BE2C (cell line): ENCODE measurements at places on chromosomes 7 and 10.

DNA sequence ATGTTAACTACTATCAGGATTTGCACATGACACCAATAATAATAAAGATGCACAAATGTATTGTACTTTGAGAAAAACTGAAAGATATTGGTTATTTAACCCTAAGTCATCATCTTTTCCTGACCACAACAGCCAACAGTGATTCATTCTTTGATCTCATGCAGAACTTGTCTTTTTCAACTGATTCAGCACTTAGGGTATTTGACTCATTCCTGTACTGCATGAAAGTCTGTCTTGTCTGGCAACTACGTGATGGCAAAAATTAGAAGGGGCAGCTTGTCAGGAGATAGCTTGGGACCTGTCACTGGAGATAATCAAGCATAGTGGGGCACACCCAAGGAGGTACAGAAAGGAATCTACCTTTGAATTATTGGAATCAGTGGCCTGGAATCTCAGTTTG is 77.8 kb upstream of the LRRC17 start:
- no peak for DNase-seq

GRCh38 chr10:60810437-60811182 is 32.3 kb downstream of the CDK1 start:
- no peak for DNase-seq

DNA sequence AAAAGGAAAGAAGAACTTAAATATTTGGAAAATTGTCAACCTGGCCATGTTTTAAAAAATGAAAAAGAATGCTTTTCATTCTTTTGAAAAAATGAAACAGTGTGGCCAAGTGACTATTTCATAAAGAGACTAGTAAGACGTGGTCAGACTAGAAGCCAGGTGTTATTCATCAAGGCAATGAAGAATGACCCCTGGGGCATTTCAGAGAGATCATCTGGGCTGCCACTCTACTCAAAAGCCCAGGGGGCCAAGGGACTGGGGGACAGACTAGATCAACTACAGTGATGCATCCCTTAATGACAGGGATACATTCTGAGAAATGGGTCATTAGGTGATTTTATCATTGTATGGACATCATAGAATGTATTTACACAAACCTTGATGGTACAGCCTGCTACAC is 199.4 kb downstream of the STK31 start:
- DNase-seq: no peak

DNA sequence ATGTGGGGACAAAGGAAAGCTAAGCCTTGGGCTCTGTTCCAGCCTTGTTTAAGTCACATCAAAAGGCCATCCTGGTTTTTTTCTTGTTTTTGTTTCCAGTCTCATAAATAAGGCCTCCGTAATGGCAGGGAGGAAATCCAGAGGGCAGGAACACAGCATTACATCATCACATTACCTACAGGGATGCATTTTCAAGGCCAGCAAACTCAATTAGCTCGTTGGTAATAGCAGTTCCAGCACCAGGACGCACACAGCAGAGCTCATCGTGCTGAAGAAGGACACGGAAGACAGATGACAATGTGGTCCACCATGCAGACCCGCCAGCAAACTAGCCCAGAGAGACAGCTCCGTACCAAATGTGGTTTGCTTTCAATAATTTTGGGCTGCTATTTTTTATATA is 1209.2 kb downstream of the TYW1 start:
- DNase-seq: peak; percentile 68

GRCh38 chr7:98133181-98133580 is 26.5 kb downstream of the LMTK2 start:
- DNase-seq: no peak

- no peak for DNase-seq
Measured at GRCh38 chr7:24328050-24328449, 44.1 kb downstream of the NPY start.

- no peak for DNase-seq
Measured at GRCh38 chr7:84200859-84201258, 6.3 kb upstream of the SEMA3A start.

DNA sequence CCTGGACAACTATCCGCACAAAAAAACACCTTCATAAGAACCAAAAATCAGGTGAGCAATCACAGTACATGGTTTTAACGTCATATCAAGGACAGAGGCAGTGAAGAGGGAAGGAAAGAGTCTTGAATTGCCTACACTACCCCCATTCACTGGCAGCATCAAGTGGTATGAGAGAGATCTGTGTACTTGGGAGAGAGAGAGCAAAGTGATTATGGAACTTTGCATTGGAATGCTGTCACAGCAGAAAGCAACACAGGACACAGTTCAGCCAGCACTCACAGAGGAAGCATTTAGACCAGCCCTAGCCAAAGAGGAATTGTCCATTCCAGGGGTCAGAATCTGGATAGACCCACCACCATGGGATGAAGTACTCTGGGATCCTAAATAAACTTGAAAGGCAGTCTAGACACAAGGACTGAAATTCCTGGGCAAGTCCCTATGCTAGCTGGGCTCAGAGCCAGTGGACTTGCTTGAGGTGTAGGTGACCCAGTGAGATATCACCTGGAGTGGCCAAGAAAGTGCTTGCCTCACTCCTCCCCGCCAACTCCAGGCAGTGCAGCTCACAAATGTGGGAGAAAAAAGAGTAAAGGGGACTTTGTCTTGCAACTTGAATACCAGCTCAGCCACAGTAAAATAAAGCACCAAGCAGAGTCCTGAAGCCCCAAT is 30.5 kb upstream of the SFTPD start:
- no peak for DNase-seq

DNA sequence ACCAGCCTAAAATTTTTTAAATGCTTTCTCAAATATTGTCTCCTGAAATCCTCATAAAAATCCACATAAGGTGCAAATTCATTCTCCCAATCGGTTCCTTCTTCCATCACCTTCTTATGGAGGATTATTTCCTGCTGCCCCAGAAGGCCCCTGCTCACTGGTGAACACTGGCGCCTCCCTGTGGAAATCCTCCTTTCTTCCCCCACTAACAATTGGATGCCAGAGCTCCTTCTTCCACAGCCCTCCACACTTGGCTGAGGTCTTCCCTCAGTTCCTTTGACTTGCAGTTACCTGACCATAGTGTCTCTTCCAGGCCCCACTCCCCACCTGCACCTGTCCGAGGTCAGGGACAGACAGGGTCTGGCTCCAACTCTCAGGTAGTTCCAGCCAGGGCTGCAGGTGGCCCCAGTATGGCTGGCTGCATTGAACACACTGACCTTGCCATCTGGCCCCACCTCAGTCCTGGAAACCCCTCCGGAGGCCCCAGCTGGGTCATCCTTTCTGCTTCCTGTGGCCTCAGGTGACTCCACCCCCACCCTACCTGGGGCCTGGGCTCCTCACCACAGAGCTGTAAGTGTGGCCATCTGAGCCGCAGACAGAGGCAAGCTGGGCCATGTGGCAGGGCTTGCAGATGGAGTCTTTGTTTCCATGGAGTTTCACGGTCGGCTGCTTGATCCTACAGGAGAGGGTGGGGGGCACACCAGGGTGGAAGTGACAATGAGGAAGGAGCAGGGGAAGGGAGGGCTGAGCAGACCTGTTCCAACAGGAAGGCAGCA is 18.4 kb downstream of the SPOCK2 start:
- no peak for DNase-seq

DNA sequence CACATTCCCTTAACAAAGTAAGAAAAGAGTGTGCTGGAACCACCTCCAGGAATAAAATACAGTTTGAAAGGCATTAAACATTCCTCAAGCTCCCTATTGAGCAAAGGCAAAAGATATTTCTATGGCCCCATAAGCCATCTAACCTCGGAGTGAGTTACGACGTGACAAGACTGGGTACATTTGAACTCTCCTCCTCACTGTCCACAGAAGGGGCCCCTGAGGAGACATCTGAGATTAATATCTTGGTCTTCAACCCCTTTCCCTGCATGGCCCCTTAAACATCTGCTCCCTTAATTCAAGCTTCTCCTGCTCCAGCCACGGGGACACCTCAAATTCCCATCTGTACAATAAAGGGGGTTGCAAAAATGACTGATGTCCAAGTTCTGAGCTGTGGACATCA is 526 bp downstream of the GIMAP1 start:
- no peak for DNase-seq

GRCh38 chr10:5665373-5666007 is 905 bp downstream of the ASB13 start:
- DNase-seq: no peak
